Activated CD4-positive, alpha-beta T cell treated with anti-CD3 and anti-CD28 coated beads, Interleukin-2, amount 50 U/mL, for 16 hours (primary cell): ENCODE measurements at places on chromosomes 16 and 17.

DNA sequence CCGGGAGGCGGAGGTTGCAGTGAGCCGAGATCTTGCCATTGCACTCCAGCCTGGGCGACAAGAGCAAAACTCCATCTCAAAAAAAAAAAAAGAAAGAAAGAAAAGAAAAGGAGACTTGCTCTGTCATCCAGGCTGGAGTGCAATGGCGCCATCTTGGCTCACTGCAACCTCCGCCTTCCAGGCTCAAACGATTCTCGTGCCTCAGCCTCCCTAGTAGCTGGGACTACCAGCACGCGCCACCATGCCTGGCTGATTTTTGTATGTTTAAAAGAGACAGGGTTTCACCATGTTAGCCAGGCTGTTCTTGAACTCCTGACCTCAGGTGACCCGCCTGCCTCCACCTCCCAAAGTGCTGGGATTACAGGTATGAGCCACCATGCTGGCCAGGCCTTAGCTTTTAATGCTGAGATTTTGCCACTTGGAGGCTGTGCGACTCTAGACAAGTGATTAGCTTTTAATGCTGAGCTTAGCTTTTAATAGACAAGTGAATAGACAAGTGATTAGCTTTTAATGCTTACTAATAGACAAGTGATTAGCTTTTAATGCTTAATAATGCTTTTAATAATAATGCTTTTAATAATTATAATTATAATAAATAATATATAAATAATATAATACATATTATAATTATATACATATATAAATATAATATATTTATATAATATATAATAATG lies 9.6 kb downstream of the LDAF1 start:
- DNase-seq = no peak

DNA sequence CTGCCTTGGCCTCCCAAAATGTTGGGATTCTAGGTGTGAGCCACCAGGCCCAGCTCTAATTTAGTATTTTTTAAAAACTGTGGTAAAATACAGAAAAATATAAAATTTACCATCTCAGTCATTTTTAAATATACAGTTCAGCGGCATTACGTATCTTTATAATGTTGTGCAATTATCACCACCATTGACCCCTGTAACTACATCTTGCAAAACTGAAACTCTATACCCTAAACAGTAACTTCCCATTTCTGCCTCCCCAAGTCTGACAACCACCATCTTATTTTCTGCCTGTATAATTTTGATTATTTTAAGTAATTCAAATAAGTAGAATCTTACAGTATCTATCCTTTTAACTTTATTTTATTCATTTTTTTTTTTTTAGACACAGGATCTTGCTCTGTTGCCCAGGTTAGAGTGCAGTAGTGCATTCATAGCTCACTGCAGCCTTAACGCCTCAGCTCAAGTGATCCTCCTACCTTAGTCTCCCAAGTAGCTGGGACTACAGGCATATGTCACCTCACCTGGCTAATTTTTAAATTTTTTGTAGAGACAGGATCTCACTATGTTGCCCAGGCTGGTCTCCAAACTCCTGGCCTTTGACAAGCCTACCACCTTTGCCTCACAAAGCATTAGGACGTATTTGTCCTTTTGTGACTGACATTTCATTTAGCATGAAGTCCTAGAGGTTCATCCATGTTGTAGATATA lies 10.9 kb upstream of the GGA2 start:
- DNase-seq = no peak

- DNase-seq = no peak
These were observed 6.5 kb upstream of the LCAT start for GRCh38 chr16:67950335-67950843.

- DNase-seq = peak; percentile 57
These were observed 36.2 kb upstream of the MAP3K14 start for GRCh38 chr17:45353043-45353442.

DNA sequence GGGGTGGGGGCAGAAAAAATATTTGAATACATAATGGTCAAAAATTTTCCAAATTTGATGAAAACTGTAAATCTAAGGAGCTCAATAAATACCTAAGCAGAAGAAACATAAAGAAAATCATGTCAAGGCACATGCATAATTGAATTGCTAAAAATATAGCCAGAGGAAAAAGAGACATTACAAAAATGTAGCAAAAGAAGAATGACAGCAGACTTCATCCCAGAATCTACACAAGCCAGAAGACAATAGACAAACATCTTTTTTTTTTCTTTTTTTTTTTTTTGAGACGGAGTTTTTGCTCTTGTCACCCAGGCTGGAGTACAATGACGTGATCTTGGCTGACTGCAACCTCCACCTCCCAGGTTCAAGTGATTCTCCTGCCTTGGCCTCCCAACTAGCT lies 62.0 kb upstream of the ATP2A3 start:
- DNase-seq = no peak

DNA sequence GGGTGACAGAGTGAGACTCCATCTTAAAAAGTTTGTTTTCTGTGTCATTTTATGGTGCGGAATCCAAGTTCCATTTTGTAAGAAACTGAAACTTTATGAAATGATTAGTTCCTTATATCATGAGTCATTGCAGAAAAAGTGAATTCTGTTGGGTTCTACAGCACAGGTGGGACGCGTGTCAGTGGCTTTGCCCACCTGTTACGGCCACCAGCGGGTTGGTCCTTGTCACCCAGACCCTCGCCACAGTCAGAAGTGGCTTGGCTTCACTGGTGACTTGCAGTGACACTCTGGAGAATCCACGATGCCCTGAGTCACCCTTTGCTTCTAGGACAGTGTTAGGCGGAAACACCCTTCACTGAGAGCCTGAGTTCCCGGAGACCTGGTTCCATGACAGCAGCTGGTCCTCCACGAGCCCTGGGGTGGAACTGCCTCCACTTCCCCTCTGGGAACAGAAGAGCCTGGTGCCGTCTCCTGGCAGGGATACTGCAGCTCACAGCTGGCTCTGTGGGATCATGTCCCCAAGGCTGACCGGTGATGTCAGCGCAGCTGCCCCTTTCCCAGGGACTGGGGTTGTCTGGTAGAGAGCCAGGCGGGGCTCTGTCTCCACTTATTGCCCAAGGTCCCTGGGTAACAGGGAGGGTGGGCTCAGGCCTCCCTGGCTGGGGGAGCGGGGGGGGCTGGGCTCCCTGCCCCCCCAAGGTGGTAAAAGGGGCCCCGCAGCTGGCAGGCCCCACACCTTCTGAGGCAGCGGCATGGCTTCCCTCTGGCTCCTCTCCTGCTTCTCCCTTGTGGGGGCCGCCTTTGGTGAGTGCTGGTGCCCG lies at the start of gene CTRB1:
TSS of gene CTRB1 (plus strand) at position 733 of the 821 bp plus-strand sequence. CDS start at position 753, 20 bp downstream.
- DNase-seq = no peak

GRCh38 chr17:32627239-32627996 lies 140.6 kb downstream of the CDK5R1 start:
- DNase-seq = no peak

DNA sequence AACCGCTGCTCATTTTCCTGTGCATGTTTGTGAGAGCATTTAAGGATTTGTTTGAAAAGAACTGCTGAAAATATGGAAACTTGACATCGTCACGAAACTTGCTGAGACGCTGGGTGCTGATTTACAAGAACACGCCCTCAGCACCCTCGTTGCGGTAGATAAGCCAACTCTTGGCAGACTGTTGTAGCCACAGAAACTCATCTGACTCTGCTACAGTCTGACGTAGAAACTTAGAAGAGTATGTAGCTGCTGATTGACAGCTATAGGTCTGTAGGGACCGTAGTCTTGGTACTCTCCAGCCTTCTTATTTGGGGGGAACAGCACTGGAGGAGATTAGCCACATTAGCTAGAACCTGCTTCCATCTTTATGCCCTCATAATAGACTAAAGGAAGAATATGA lies 36.1 kb upstream of the MYH2 start:
- no peak for DNase-seq

- no peak for DNase-seq
These were observed 41.0 kb upstream of the SREBF1 start for GRCh38 chr17:17877529-17878358.

- DNase-seq = no peak
These were observed 2.0 kb downstream of the DDX5 start for GRCh38 chr17:64503821-64504768.

GRCh38 chr16:17657045-17657444 lies 186.3 kb upstream of the XYLT1 start:
- no peak for DNase-seq

DNA sequence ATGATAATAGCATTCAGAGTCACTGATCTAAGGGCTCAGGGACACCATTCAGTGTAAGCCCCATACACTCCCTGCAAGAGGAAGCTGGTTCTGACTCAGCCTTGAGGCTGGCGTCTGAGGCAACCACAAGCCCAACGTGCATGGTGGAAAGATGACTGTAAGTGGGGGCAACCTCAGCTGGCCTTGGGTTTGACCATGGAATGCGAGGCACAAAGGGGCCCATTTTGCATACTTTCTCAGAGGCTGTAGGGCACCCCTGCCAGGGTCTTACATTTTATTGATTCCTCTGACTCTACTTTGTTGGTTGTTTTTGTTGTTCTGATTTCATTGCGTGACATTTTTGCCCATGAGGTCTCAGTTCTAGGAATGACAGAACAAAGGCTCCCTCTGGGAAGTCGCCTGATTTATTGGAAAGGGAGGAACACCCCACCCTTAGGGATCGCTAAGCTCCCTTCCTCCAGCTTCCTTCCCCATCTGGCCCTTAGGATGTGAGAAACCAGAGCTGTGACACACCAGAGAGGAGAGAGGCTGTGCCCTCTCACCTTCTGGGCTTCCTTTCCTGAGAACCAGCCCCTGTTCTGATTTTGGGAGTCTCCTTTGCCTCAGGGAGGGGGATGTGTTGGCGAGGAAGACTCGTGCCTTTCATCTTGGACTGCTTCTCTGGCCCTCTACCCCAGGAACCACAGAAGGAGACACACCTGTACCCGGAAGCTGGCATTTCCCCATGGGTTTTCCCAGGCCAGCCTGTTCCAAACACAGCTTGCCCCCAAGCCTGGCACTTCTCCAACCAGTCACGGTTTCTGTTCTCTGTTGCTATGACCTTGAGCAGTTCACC lies 5.6 kb upstream of the CIITA start:
- peak; percentile 95 for DNase-seq

- no peak for DNase-seq
These were observed 40.2 kb upstream of the BHLHA9 start for GRCh38 chr17:1229900-1230501.

GRCh38 chr17:21299981-21300600 lies 15.6 kb downstream of the MAP2K3 start:
- DNase-seq = no peak

DNA sequence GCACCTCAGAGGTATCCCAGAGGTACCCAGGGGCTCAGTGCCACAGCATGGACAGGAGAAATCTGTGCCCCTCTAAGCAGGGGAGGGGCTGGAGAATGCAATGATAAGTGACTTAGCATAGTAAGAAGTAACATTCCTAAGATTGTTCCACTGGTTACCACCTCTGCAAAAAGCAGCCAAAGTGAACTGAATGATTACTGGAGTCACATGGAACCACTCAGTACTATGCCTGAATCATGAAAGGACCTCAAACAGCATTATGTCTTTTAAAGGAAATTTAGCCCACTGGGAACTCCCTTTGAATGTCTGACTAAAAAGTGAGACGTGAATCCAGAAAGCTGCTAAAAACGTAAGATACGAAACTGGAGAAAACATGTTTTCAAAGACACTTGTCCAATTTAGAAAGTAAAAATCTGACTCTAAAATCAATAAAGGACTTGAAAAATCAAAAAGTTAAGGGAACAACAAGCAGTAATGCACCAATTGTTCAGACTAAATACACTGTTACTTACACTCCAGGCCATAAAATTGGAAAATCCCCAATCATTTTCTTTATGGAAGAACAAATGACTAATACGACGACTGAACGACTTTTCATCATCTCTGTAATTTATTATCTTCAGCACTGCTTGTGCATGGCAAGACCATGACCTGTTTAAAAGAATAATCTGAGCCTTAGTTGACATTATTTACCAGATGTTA lies 38.6 kb downstream of the LITAFD start:
- DNase-seq = peak; percentile 31

DNA sequence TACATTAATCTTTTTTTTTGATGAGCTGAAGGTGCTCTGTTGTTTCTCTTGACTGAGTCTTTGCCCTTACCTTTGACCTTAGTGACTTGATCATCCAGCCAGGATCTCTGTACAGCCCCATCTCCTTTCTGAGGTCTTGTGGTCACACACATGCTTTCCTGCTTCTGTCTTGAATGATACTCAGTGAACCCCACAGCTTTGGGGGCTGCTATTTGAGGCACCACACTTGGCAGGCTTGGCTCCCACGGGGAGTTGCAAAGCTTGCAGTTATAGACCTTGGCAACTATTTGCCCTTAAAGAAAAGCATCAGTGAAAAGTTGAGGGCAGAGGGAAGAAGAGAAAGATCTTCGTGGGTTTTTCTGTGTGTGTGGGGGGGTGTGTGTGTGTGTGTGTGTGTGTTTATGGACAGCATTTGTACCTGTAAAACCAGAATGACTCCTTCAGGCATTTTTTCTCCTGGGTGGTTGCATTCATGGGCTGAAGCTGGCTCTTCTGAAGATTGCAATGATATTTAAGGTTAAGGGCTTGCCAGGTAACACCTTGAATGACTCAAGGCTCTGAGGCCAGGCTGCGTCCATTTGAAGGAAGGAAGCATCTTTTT lies 101.6 kb downstream of the MSI2 start:
- DNase-seq = no peak

- DNase-seq = no peak
These were observed 370.1 kb downstream of the ZFHX3 start for GRCh38 chr16:72677662-72678447.

GRCh38 chr16:50494501-50495491 lies 53.4 kb upstream of the NKD1 start:
- DNase-seq = no peak

DNA sequence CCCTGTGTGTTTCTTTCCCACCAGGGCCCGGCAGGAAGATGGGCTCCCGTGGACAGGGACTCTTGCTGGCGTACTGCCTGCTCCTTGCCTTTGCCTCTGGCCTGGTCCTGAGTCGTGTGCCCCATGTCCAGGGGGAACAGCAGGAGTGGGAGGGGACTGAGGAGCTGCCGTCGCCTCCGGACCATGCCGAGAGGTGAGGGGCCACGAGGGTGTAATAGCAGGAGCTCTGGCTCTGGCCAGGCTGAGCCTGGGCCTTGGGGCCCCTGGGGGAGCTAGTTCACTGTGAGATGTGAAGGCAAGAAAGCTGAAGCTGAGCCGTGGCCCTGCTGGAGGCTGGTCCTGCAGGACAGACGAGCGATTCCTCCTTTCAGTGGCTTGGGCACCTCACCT lies 20.0 kb downstream of the C1QTNF1 start:
- no peak for DNase-seq

DNA sequence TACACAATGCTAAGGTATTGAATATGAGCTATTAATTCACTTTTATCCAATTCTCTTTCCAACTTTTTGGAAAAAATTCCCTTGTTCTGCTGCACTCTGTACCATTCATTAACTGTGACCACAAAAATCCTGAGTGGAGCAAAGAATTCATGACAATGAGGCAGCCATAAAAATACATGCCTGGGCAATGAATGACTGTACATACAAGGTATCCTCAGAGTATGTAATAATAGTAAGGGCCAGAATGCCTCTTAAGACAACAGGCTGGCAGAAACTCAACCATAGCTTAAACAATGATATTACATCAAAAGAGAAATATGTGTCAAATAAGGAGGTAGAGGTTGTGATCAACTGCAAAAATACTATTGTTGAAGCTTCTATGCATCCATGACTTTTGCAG lies 74.7 kb upstream of the CA10 start:
- DNase-seq = no peak
